Cardiac muscle cell (in vitro differentiated cells and primary cell): ENCODE measurements at places on chromosomes 3 and 15.

DNA sequence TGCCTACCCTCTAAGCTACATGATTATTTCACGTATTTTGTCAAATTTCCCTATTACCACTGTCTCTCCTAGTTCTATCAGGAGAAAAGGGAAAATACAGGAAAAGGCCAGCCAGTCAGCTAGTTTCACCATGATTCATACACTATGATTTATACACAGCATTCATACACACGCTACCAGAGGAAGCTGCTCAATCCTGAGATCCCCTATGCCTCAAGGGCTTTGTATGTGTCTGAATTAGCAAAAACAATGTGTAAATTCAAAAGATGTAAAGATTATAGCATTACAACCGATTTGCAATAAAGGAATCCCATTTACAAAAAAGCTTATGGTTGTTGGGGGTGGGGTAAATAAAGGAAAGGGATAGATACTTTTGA is 3.1 kb upstream of the ACKR4 start:
- no peaks in the 10 kb centered on the region for H3K27me3 ChIP-seq
- DNase-seq, result peak; percentile 49
- H3K27ac ChIP-seq, result no peak overlapping the region
- H3K36me3 ChIP-seq, result peaks cover 3% of the 10 kb centered on the region
- no peak overlapping the region for H3K4me3 ChIP-seq
- no peaks in the 10 kb centered on the region for H3K4me1 ChIP-seq

GRCh38 chr15:22969489-22969888 is 10.7 kb downstream of the CYFIP1 start:
- no peak for DNase-seq
- H3K27me3 ChIP-seq, result no peaks in the 10 kb centered on the region

DNA sequence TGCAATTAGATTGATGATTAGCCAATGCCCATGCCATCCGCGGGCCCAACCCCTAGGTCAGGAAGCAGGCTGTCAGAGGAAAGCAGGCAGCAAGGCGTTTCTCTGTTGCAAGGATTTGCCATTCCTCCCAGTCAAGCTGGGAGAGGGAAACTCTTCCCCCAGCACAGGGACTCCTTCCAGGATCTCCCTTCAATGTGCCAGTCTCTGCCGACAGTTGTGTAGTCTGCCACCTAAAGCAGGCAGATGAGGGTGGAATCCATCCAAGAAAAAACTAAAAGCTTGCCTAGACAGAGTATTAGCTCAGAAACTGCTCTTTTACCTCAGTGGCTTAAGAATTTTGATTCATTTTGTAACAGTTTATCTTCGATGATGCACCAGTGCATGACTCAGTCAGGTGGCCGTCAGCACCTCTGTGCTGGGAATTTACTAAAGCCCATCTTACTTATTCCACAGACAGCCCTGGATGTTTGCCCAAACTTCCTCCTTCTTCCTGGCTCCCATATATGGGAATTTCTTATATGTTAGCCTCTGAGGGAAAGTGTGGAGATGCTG is 501.5 kb upstream of the THBS1 start:
- no peaks in the 10 kb centered on the region for H3K27me3 ChIP-seq
- DNase-seq, result peak; percentile 85
- H3K27ac ChIP-seq, result peak overlapping the region; percentile 70
- H3K4me3 ChIP-seq, result no peak overlapping the region
- no peaks in the 10 kb centered on the region for H3K36me3 ChIP-seq
- peaks cover 6% of the 10 kb centered on the region for H3K4me1 ChIP-seq

GRCh38 chr3:21747376-21747775 is 3.6 kb downstream of the ZNF385D start:
- H3K4me1 ChIP-seq, result no peaks in the 10 kb centered on the region
- H3K27me3 ChIP-seq, result no peaks in the 10 kb centered on the region
- H3K27ac ChIP-seq, result no peak overlapping the region
- no peak for DNase-seq
- H3K36me3 ChIP-seq, result no peaks in the 10 kb centered on the region

GRCh38 chr3:13072239-13072599 is 1.0 kb downstream of the IQSEC1 start:
- DNase-seq, result no peak
- H3K36me3 ChIP-seq, result no peaks in the 10 kb centered on the region
- H3K27me3 ChIP-seq, result peaks cover 59% of the 10 kb centered on the region

DNA sequence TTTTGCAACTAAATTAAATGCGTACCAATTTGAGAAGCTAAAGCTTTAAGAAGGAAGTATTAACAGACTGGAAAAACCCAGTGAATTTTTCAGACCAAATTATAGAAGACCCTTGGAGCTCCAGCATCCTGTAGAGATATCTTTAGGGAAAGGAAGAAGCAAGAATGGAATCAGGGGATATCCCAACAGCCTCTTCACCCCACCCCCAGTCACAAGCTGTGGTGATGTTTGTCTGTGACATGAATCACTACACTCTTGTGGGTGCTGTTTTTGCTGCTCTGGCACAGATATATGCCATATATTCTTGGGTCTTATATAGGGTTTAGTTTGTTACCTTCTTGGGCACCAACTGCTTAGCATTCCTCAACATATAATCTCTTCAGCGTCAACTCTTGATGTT is 78.5 kb upstream of the BCL6 start:
- H3K4me3 ChIP-seq, result no peak overlapping the region
- no peak for DNase-seq
- H3K36me3 ChIP-seq, result no peaks in the 10 kb centered on the region
- H3K27ac ChIP-seq, result no peak overlapping the region
